Neural crest cell (in vitro differentiated cells): ENCODE measurements at places on chromosomes 5 and 9. TPM values are rescaled to one million over a fixed set of nuclear protein-coding genes. Genes with fewer than 3 reads are reported as not detected.

GRCh38 chr9:15155323-15155722 lies 151.7 kb downstream of the TTC39B start:
- no peak overlapping the region for H3K4me3 ChIP-seq
- H3K4me1 ChIP-seq, result peaks cover 22% of the 10 kb centered on the region
- H3K27me3 ChIP-seq, result no peaks in the 10 kb centered on the region
- no peaks in the 10 kb centered on the region for H3K36me3 ChIP-seq
- no peak overlapping the region for H3K27ac ChIP-seq
- DNase-seq, result no peak

Gene PRDM9
- not detected in 2 replicates for total RNA-seq

- no peak for DNase-seq
- no peak overlapping the region for H3K4me3 ChIP-seq
These were observed 34.4 kb downstream of the KIF2A start for GRCh38 chr5:62340392-62340791.

Gene PLCXD3
- 0.07 and 0.09 TPM in 2 replicates for total RNA-seq

Gene CNTNAP3B
- total RNA-seq, result 9.4 and 10.0 TPM in 2 replicates

Gene SLC34A1
- 0.16 TPM in 1 of 2 replicates, not detected in the other for total RNA-seq

Gene LECT2
- total RNA-seq, result not detected in 2 replicates

Gene LCN9
- 0.30 and 0.66 TPM in 2 replicates for total RNA-seq

DNA sequence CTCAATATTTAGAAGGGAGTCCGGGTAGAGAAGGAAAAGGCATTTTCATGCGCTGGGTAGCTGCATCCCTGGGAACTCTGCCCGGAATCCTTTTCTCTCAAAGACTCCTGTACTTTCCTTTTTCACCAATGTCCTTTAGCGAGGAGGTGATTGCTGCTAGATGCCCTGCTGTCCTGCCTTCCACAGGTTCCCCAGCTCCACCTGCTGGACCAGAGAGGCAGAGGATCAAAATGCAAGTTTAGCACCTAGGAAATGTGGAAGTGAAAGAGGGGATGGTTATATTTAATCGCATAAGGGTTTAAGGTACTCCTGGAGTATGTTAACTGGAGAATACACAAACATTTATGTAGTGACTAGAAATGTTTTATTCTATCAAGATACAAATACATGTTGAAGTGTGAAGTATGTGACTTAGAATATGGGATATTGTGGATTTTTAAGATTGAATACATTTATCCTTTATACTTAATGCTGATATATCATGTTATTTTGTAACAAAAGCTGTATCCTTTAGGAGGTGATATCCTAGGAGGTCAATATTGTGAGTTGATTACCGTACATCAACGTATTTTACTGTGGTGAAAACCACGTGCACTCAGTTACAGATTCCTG lies 145.7 kb downstream of the ARHGAP26 start:
- H3K4me3 ChIP-seq, result no peak overlapping the region
- no peak overlapping the region for H3K27ac ChIP-seq
- peak; percentile 15 for DNase-seq
- H3K4me1 ChIP-seq, result peaks cover 4% of the 10 kb centered on the region
- H3K27me3 ChIP-seq, result no peaks in the 10 kb centered on the region

DNA sequence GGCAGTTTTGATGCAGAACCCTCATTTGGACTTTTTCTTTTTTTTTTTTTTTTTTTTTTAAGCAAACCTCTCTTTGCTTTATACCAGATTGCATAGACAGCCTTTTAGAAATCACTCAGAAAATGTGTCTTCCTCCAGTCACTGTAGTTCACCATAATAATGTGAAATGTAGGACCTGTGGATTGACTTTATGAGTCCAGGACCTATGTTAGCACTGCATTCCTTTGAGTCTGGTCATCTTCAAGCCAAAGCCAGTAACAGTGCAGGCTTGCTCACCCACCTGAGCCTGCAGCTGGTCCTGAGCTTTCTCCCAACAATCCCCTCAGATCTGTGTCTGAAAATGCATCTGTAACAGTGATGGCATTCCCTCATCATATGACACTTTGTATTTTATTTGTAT lies 110.7 kb upstream of the NFIL3 start:
- no peaks in the 10 kb centered on the region for H3K4me1 ChIP-seq
- no peak for DNase-seq
- no peaks in the 10 kb centered on the region for H3K27me3 ChIP-seq
- no peak overlapping the region for H3K4me3 ChIP-seq
- H3K27ac ChIP-seq, result no peak overlapping the region

DNA sequence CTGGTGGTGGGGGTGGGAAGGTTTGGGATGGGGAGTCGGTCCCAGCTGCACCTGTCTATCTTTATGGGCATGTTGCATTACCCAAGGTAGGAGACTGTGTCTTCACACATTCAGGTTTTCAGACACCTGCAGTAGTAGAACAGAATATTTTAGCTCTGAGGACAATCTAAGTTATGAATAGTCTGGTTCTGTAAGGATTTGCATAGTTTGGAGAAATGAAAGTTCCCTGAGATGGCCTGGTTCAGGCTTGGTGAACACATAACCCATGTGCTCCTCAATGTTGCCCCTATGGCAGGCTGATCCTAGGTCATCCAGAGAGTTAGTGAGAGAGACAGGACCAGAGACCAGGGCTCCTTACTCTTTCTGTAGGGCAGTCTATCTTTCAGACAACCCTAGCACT lies 20.7 kb downstream of the TNFSF8 start:
- H3K36me3 ChIP-seq, result no peaks in the 10 kb centered on the region
- H3K27ac ChIP-seq, result no peak overlapping the region
- no peaks in the 10 kb centered on the region for H3K4me1 ChIP-seq
- no peaks in the 10 kb centered on the region for H3K27me3 ChIP-seq

DNA sequence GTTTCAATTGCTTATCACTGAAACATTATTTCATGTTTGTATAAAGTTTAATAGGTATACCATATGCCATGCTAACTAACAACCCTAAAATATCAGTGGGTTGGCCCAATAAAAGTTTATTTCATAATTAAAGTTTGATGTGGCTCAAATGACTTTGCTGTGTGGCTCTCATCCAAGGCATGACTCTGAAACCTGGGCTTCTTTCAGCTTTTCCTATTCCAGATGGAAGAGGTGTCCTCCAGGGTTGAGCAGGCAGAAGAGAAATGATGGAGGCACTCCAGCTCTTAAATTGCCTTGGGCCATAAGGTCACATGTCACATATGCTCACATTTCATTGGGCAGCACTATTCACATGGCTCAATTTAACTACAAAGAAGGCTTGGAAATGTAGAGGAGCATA lies 101.9 kb downstream of the MACIR start:
- no peaks in the 10 kb centered on the region for H3K27me3 ChIP-seq
- no peak overlapping the region for H3K4me3 ChIP-seq
- no peaks in the 10 kb centered on the region for H3K36me3 ChIP-seq
- no peak overlapping the region for H3K27ac ChIP-seq
- DNase-seq, result no peak
